ENCODE measurements at places on chromosomes 3 and 15.

DNA sequence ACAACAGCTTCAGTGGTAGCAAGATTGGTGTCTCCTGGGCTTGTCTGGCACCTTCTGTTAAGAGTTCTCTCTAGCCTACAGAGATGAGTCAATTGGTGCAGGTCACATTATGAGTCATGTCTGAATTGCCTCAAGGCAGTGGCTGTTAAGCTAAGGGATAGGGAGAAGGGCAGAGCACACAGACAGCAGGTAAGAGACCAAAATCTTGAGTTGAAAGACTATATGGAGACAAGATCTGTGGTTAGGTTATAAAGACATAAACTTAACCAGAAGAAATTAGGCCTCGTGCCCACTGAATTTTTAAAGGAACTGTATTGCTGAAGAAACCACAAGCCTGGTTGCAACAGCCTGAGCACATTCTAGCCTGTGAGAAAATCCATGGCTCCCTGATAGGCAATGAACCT, 19.2 kb upstream of the KPNA1 start:
- no peak for DNase-seq

- DNase-seq: no peak
Measured at GRCh38 chr15:25759421-25759820, 103.7 kb downstream of the ATP10A start.

GRCh38 chr3:71879089-71879488, 94.1 kb upstream of the PROK2 start:
- DNase-seq: peak; percentile 33

- DNase-seq: no peak
Measured at GRCh38 chr15:68343579-68344225, 66.2 kb downstream of the FEM1B start.

GRCh38 chr3:148513096-148513543, 184.6 kb upstream of the AGTR1 start:
- DNase-seq: no peak

DNA sequence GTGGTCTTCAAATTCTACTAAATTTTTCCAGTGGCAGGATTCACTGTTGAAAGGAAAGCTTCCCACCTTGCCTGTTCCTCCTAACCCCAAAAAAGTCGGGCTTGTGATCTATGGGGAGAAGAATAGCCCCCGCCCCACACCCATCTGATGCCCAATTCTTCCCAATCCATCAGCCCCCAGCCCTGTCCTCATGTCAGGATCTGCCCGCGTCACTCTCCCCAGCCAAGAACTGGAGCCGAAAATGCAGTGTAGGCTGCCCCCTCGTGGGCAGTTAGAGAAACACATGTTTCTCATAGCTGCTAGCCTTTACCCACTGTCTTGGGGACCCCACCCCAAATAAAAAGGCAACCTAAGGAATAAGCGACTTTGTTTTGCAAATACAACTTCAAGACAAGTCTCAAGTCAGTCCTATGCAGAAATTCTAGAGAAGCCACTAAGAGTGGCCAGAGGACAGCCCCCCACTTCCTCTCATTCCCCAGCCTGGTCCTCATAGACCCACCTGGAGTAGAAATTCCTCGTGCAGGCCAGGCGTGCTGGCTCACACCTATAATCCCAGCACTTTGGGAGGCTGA, 13.0 kb upstream of the CSK start:
- DNase-seq: peak; percentile 71

- no peak for DNase-seq
Measured at GRCh38 chr3:197810901-197811300, 19.8 kb downstream of the LRCH3 start.

DNA sequence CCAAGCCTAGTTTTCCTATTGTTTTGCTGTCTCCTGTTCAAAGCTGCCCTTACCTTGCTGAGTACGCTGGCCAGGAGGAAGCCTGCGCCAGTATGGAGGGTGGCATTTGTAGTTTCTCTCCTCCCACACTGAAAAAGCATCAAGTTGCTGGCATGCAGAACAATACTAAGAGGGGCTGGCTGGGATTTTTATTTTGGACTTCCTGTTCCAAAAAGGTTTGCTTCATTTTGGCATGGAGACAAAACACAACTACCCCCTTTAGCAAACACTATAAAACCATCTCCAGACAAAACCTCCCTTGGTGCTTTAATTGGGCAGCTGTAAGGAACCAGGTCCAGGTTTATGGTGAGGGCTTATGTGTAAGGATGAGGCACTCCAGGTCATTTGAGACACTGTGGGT, 457.6 kb downstream of the PDCD6IP start:
- no peak for DNase-seq

DNA sequence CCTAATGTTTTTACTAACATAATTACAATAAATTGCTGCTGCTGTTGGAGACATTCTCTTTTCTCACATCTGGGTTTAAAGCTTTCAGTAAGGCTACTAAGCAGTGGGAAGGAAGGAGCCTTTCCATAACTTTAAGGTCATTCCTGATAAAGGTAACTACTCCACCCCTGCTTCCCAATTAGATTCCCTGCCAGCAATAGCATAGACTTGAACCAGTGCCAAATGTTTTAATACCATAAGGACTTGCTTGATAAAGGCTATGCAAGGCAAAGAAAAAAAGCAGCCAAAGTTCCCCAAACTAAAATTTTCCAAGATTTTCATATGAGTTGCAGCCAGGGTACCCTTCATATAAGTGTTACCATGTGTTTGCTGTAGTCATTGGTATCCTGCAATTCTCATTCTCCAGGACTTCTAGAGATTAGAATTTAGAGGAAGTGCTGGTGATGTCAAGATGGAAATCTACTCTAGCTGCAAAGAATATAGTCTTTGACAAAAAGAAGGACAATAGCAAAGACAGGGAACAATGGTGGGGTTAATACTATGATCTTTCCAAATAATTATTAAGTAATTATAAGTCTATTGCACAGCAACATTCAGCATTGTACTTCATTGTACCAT, 106.1 kb downstream of the FILIP1L start:
- no peak for DNase-seq

GRCh38 chr3:128504533-128504915, 11.5 kb upstream of the GATA2 start:
- no peak for DNase-seq

GRCh38 chr3:187686621-187687273, 15.6 kb downstream of the RTP2 start:
- DNase-seq: no peak

DNA sequence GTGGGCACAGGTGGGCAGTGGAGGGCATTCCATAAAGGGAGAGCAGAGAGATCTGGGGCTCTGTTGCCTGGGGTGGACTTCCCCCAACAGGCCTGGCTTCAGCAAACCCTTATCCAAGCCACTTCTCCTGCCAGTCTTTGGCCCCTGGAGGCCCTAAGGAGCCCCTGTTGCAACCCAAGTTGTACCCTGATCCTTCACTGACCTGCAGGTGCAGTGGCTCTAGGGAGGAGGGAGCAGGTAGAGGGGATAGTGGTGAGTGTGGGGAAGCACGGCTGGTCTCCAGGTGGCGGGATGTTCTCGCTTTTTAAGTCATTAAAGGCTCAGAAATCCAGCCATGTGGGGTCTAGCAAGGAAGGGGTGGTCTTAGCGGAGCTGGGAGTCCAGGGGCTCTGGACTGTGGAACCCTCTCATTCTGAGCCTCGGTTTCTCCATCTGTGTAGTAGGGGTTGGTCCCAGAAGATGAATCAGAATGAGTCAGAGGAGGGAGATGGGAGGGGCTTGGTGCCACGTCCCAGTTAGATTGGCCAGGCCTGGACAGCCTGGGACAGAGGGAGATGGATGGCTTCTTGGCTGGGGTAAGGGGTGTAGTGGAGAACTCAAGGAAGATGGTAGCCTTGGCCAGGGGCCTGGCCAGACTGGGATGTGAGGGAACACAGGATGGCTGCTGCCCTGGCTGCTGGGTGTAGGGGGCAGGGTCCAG, 2.6 kb downstream of the ZBTB47 start:
- DNase-seq: no peak

GRCh38 chr3:163561151-163561550, 1517.1 kb downstream of the SI start:
- DNase-seq: no peak

DNA sequence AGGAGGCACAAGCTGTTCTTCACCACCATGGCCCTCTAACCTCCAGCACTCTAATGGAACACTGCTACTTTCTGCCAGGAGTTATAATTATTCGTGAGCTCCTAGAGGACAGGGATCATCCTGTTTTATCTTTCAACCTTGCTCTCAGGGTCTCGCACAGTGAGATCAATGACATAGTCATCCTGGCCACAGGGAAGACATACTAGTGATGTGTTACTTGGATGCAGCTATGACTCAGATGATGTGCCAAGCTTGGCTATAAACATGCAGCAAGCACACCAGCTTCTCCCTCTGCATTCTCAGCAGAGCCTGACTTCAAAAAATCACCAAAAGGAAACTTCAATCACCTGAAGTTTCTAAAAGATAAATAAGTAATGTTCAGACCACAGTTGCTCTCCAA, 203.8 kb upstream of the HES1 start:
- DNase-seq: no peak

- no peak for DNase-seq
Measured at GRCh38 chr3:52892290-52892624, 5.1 kb downstream of the STIMATE start.

GRCh38 chr15:85704720-85705429, 89.8 kb downstream of the KLHL25 start:
- no peak for DNase-seq

DNA sequence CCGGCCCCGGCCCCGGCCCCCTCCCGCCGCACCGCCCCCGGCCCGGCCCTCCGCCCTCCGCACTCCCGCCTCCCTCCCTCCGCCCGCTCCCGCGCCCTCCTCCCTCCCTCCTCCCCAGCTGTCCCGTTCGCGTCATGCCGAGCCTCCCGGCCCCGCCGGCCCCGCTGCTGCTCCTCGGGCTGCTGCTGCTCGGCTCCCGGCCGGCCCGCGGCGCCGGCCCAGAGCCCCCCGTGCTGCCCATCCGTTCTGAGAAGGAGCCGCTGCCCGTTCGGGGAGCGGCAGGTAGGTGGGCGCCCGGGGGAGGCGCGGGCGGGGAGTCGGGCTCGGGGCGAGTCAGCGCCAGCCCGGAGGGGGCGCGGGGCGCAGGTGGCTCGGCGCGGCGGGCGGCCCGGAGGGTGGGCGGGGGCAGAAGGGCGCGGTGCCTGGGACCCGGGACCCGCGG, 352 bp downstream of the CHRD start:
- DNase-seq: peak; percentile 75

- no peak for DNase-seq
Measured at GRCh38 chr3:14401692-14402303, 608 bp upstream of the SLC6A6 start.

- no peak for DNase-seq
Measured at GRCh38 chr3:9861626-9862130, 17.9 kb upstream of the RPUSD3 start.

DNA sequence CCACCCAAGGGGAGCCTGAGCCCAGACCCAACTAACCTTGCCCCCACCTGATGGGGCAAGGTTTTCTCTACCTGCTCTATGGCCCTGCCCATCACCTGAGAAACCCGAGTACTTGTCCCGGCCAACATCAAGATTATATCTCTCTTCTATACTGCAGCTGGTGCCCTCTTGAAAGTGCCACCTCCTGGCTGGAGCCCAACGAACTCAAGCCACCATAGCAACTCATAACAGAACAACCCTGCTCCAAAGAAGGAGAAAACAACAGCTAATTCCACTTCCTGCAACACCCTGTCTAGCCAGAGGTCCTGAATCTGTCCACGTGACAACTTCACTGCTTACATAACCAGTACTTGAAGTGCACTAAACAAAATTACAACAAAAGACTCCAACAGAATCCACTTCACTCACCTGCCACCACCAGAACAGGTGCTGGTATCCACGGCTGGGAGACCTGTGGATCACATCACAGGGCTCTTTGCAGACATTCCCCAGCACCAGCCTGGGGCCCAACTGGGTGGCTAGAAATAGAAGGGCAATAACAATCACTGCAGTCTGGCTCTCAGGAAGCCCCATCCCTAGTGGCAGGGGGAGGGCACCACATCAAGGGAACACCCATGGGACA, 49.2 kb downstream of the PIERCE2 start:
- DNase-seq: no peak

- DNase-seq: no peak
Measured at GRCh38 chr3:180282386-180282785, 245.6 kb upstream of the PEX5L start.

DNA sequence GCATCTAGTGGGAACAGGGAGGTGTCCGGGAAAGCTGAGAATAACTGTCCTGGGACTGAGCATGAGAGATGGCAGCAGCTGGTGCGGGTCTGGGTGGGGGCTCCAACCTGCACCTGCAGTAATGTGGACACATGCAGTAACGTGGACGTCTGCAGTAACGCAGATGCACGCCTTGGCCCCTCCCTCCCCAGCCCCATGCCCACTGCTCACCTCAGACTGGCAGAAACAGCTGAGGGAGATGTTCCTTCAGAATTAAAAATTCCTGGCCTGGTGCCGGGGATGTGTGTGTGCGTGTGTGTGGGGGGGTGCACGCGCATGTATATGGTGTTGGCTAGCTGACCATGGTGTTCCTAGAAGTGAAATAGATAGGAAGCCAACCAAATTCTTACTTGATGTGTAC, 86.7 kb upstream of the OXTR start:
- no peak for DNase-seq

- no peak for DNase-seq
Measured at GRCh38 chr3:20666091-20666490, 480.1 kb upstream of the SGO1 start.

DNA sequence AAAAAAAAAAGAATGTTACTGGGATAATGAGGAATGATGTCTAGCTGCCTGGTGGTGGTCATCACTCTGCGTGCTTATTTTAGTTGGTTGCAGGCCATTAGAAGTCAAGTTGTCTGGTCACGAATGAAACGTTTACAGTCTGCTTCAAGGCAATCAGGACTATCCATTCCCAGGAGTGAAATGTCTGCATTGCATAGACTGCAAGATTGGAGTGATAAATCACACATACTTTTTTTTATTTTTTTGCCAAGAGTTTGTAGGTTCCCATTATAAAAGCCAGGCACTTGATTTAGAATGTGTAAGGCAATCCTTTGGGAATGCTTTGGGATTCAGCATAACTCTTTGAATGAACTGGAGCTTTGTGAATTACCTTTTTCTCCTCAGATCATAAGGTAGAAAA, 132.3 kb downstream of the STAC start:
- DNase-seq: no peak

DNA sequence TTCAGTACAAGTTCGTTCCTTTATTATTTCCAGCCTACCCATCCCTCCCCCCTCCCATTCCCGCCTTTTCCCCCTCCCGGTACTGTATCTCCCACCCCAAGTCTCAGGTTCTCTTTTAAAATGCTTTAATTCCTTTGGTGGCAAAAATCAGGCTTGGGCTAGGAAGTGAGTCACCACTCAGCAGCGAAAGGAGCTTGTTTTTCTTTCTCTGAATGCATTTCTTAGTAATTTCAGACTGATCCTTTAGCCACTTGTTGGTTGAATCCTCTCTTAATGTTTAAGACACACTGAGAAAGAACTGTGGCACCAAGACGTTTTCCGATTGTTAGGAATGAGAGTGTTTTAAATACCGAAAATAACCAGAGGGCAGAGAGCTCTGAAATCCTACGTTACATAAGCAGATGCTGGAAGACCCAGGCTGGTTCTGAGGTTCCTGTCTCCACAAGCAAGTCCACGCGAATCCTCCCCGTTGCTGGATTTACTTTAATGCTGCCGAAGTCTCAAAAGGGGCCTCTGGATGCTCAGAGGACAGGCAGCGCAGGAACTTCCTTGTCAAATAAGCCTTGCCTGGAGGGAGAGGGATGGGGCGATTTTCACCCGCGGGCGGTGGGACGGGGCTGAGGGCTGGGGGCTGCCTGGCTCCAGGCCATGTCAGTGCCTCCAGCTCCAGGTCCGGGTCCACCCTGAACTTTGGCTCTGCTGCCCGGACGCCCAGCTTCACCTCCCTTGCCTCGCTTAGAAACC, 854 bp upstream of the COL8A1 start:
- peak; percentile 46 for DNase-seq
